ENCODE measurements at places on chromosomes 7 and 10. TPM values are rescaled to one million over a fixed set of nuclear protein-coding genes. Genes with fewer than 3 reads are reported as not detected.

The EVX1 gene
- total RNA-seq, result not detected

The CPN1 gene
- not detected for total RNA-seq

The CUZD1 gene
- not detected for total RNA-seq

The CRTAC1 gene
- total RNA-seq, result 4.3 TPM

The SFTPD gene
- total RNA-seq, result not detected

The SCRN1 gene
- total RNA-seq, result 75.3 TPM

The GOLGA7B gene
- 0.07 TPM for total RNA-seq

The FGL2 gene
- 163 TPM for total RNA-seq

DNA sequence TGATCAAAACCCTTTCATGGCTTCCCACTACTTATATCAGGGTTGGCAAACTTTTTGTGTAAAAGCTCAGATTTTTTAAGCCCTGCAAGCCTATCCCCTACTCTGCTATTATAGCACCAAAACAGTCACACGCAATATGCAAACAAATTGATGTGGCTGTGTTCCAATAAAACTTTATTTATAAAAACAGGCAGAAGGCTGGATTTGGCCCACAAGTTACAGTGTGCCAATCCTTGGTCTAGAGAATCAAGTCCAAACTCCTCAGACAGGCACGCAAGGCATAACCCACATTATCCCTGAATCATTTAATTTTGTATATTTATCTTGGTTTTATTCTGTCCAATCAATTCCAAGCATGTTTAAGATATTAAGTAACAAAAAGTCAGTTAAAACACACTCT, 71.9 kb downstream of the SGMS1 start:
- H3K4me3 ChIP-seq, result no peak overlapping the region
- peak overlapping the region; percentile 32 for H3K27ac ChIP-seq
- no peaks in the 10 kb centered on the region for H3K27me3 ChIP-seq
- H3K36me3 ChIP-seq, result no peaks in the 10 kb centered on the region

DNA sequence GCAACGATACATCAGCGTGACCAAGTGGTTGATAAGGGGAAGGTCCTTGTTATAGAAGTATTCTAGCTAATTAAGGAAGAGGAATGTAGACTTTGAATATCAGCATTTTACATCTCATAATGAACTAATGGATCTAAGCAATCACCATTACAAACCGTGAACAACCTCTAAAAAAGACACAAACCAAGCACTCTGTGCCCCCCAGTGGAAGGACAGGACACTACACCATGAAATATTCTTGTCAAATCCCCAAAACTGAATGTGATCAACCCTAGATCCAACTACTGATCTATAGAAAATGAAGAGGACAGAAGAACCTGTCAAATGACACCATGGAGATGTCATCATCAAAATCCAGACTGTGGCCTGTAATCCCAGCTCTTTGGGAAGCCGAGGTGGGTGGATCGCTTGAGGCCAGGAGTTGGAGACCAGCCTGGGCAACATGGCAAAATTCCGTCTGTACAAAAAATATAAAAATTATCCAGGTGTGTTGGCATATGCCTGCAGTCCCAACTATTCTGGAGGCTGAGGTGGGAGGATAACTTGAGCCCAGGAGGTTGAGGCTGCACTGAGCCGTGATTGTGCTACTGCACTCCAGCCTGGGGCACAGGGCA, 111.3 kb upstream of the CARD11 start:
- H3K27me3 ChIP-seq, result no peaks in the 10 kb centered on the region
- H3K4me3 ChIP-seq, result no peak overlapping the region
- no peaks in the 10 kb centered on the region for H3K36me3 ChIP-seq

- no peak for DNase-seq
- H3K36me3 ChIP-seq, result no peaks in the 10 kb centered on the region
- H3K4me1 ChIP-seq, result no peaks in the 10 kb centered on the region
- H3K27me3 ChIP-seq, result no peaks in the 10 kb centered on the region
Observed at GRCh38 chr10:117884592-117884991, 162.1 kb downstream of the RAB11FIP2 start.

DNA sequence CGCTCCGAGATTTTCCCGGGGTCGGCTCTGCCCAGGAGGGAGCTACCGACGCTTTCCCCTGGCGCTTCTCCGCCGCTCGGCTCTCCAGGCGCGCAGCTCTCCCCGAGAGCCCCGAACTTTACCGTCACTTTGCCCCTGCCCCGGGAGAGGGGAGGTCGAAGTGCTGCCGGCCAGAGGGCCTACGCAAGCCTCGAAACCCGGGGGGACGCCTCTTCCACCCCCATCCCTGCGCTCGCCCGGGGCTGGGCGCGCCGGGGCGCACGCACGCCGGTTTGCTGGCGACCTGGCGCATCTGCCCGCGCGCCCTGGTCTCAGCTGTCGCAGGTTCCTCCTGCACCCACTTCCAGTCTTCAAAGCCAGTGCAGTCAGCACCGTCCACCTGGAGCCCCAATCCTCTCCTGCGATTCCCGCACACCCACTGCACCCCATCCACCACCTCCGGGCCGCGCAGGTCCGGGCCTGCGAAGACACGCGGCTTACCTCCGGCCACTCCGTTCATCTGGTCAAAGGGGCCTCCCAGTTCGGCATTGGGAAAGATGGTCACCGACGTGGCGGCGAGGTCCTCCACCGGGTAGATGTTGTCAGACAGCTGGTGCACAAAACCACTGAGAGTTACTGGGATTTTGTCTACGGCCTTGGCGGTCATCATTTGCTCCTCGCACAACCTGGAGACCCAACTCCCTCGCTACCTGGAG, 638 bp downstream of the EGR2 start:
- no peaks in the 10 kb centered on the region for H3K27me3 ChIP-seq
- peaks cover 20% of the 10 kb centered on the region for H3K4me1 ChIP-seq
- no peaks in the 10 kb centered on the region for H3K36me3 ChIP-seq
- H3K4me3 ChIP-seq, result peak overlapping the region; percentile 95
- no peak overlapping the region for H3K27ac ChIP-seq

DNA sequence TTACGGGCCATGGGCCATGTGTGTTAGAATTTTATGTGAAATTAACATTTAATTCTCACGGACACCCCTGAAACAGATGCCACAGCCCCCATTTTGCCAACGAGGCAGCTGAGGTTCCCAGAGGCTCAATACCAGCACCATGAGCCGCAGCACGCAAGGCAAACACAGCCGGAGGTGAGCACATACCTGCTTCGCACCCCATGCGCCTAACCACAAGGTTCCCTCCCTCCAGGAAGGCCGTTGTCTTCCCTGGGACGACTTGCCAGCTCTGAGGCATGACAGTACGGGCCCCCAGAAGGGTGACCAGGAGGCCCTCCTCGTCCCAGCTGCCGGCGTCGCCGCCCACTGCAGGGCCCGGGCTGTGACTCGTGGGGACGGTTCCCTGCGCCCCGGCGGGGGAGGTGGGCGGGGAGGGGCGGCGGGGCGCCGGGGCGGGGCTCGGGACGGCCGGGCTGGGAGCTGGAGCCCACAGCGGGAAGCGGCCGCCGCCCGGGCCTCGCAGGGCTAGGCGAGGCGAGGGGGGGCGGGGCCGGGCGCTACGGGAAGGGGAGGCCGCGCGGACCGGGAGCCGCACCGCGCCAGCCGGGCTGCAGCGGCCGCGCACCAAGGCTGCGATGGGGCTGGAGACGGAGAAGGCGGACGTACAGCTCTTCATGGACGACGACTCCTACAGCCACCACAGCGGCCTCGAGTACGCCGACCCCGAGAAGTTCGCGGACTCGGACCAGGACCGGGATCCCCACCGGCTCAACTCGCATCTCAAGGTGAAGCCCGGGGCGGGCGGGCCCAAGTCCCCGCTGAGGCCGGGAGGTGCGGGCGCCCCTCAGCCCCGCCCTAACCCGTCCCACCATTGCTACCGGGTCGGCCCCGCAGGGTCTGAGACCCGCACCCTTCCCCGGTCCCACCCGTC, at the start of gene CAV2:
TSS of gene CAV2 (plus strand) at position 571 of the 910 bp plus-strand sequence. CDS start at position 615, 44 bp downstream.
- H3K4me3 ChIP-seq, result peak within 1 kb of the TSS; percentile 96
- DNase-seq, result peak; percentile 18
- H3K27ac ChIP-seq, result peak within 1 kb of the TSS; percentile 99
- no peaks in the 10 kb centered on the region for H3K27me3 ChIP-seq
- no peaks in the 10 kb centered on the region for H3K36me3 ChIP-seq

- H3K4me3 ChIP-seq, result no peak overlapping the region
- no peak for DNase-seq
- no peak overlapping the region for H3K27ac ChIP-seq
- H3K27me3 ChIP-seq, result no peaks in the 10 kb centered on the region
Observed at GRCh38 chr7:128215739-128216138, 25.3 kb upstream of the LEP start.

DNA sequence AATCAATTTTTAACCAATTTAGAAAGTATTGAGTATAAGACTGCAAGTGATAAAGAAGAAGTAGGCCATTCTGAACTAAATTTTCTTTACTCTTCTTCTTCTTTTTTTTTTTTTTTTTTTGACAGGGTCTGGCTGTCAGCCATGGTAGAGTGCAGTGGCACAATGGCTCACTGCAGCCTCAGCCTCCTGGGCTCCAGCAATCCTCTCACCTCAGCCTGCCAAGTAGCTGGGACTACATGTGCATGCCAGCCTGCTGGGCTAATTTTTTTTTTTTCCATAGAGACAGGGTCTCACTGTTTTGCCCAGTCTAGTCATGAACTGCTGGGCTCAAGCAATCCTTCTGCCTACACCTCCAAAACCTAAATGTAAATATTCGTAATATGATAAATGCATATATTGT, 63.2 kb downstream of the DGKB start:
- H3K27me3 ChIP-seq, result no peaks in the 10 kb centered on the region
- H3K4me1 ChIP-seq, result no peaks in the 10 kb centered on the region
- no peak overlapping the region for H3K4me3 ChIP-seq
- H3K27ac ChIP-seq, result no peak overlapping the region
- no peaks in the 10 kb centered on the region for H3K36me3 ChIP-seq
- no peak for DNase-seq

- H3K36me3 ChIP-seq, result no peaks in the 10 kb centered on the region
- no peaks in the 10 kb centered on the region for H3K27me3 ChIP-seq
- no peak overlapping the region for H3K27ac ChIP-seq
- no peak overlapping the region for H3K4me3 ChIP-seq
Observed at GRCh38 chr10:644943-645334, 44.5 kb downstream of the DIP2C start.

DNA sequence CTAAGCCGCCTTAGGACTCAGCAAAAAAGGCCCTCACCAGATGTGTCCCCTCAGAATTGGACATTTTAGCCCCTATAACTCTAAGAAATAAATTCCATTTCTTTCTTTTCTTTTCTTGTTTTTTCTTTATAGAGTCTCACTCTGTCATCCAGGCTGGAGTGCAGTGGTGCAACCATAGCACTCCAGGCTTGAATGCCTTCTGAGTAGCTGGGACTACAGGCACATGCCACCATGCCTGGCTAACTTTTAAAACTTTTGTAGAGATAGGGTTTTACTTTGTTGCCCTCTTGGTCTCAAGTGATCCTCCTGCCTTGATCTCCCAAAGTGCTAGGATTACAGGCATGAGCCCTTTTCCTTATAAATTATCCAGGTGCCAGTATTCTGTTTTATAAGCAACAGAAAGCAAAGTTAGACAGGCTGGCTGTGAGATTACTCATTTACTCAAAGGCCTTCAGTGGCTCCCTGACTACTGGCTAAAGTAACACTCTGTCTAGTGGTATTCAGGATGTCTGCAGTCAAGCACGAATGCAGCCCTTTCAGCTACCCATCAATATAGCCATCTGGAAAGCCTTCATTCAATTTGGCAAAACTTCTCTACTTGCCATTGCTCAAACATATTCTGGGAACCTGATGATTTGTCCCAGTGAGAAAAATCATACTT, 128.6 kb downstream of the ICA1 start:
- no peaks in the 10 kb centered on the region for H3K4me1 ChIP-seq
- H3K4me3 ChIP-seq, result no peak overlapping the region
- no peak for DNase-seq
- no peaks in the 10 kb centered on the region for H3K36me3 ChIP-seq
- H3K27me3 ChIP-seq, result no peaks in the 10 kb centered on the region

DNA sequence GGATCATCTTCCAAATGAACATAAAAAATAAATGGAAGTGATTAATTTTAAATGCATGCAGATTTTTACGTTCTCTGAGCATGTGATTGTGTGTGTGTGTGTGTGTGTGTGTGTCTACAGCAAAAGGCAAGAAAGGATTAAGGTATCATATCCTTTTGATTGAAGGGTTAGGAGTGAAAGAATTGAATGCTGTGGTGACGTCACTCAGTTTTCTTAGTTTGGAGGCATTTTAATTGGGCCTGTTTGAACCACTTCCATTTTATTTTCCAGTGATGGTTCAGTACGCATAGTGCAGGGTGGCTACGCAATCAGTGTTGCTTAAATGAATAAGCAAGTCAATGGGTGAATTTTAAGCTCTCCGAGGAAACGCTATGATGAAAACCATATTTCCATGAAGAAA, 31.3 kb downstream of the TACC2 start:
- H3K27ac ChIP-seq, result no peak overlapping the region
- H3K36me3 ChIP-seq, result no peaks in the 10 kb centered on the region
- H3K4me3 ChIP-seq, result no peak overlapping the region
- H3K27me3 ChIP-seq, result no peaks in the 10 kb centered on the region

DNA sequence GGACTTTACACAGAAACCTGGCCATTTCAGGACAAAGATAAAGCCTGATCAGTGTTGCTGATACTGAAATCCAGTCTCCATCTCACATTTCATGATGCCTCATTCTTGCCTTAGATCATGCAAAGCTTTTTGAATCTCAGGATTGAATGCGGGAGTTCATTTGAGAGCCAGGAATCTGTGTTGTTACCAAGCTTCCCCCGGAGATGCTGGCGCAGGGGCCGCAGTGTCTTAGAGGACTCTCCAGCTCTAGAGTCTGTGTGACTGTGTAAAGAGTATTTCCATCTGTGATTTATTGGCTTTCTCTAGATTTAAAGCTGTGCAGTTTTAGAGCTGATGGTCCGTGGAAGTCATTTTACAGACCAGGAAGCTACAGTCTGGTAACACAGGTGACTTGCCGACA, 32.0 kb downstream of the LMTK2 start:
- H3K27ac ChIP-seq, result no peak overlapping the region
- H3K4me3 ChIP-seq, result no peak overlapping the region
- H3K36me3 ChIP-seq, result peaks cover 4% of the 10 kb centered on the region
- no peak for DNase-seq
- H3K27me3 ChIP-seq, result no peaks in the 10 kb centered on the region

DNA sequence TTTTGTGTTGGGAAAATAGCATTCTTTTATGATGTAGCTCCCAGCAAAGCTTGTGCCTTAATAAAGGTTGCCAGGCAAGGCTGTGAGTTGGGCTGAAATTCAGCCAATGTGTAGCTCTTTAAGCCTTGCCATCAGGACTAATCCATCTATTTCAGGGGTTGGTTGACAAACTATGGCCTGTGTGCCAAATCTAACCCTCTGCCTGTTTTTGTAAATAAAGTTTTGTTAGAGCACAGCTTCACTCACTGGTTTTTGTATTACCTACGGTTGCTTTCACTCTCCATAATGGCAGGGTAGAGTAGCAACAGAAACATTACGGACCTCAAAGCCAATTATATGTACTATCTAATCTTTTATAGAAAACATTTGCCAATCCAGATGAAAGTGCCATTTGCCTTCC, 638.1 kb upstream of the POT1 start:
- no peak overlapping the region for H3K27ac ChIP-seq
- DNase-seq, result no peak
- H3K27me3 ChIP-seq, result no peaks in the 10 kb centered on the region
- no peaks in the 10 kb centered on the region for H3K36me3 ChIP-seq
- H3K4me3 ChIP-seq, result no peak overlapping the region

GRCh38 chr10:84493951-84494848, 165.8 kb downstream of the CCSER2 start:
- no peak overlapping the region for H3K27ac ChIP-seq
- DNase-seq, result no peak
- no peak overlapping the region for H3K4me3 ChIP-seq
- no peaks in the 10 kb centered on the region for H3K36me3 ChIP-seq

- H3K4me1 ChIP-seq, result no peaks in the 10 kb centered on the region
- H3K36me3 ChIP-seq, result peaks cover 6% of the 10 kb centered on the region
- no peak overlapping the region for H3K27ac ChIP-seq
- no peak for DNase-seq
- no peaks in the 10 kb centered on the region for H3K27me3 ChIP-seq
- H3K4me3 ChIP-seq, result no peak overlapping the region
Observed at GRCh38 chr7:138545123-138545522, 85.1 kb downstream of the TRIM24 start.

Measured in thoracic aorta (tissue), 2 donors.